ENCODE measurements at places on chromosomes 6 and 20.

- DNase-seq = no peak
Measured at GRCh38 chr6:57257911-57258541, 35.9 kb upstream of the RAB23 start.

GRCh38 chr20:25136643-25137559, 55.0 kb upstream of the VSX1 start:
- no peak for DNase-seq

DNA sequence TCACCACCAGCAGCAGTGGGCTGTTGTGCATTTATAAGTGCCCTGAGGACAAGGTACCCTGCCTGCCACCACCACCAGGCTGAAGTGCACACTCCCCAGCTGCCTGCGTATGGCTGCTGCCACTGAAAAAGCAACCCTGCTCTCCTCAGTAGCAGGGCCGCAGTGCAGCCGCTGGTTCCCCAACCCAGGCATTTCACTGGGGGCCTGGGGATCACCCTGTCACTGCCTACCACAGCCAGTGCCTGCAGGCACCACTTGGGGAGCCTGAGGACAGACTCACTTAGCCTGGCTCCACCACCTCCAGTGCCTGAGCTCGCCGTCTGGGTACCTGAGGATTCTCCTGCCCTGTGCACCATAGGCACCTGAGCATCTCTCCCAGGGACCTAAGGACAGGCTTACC, 215.6 kb downstream of the PACRG start:
- no peak for DNase-seq

- DNase-seq = no peak
Measured at GRCh38 chr6:39274471-39274870, 39.7 kb downstream of the KCNK17 start.

GRCh38 chr20:49291200-49291599, 13.3 kb upstream of the ZNFX1 start:
- DNase-seq = no peak

GRCh38 chr6:53679446-53679933, 13.9 kb upstream of the KLHL31 start:
- DNase-seq = no peak

- DNase-seq = no peak
Measured at GRCh38 chr6:120122401-120122800, 772.8 kb upstream of the MAN1A1 start.
